NAMALWA (cell line): ENCODE measurements at places on chromosomes 11 and 22.
A peak's percentile ranks its signal among the peaks of the same experiment; 100 is the strongest.

- peak; percentile 78 for DNase-seq
Measured at GRCh38 chr22:17777005-17777716, 2.9 kb upstream of the BID start.

- DNase-seq: no peak
Measured at GRCh38 chr22:32717337-32718240, 83.9 kb upstream of the TIMP3 start.

DNA sequence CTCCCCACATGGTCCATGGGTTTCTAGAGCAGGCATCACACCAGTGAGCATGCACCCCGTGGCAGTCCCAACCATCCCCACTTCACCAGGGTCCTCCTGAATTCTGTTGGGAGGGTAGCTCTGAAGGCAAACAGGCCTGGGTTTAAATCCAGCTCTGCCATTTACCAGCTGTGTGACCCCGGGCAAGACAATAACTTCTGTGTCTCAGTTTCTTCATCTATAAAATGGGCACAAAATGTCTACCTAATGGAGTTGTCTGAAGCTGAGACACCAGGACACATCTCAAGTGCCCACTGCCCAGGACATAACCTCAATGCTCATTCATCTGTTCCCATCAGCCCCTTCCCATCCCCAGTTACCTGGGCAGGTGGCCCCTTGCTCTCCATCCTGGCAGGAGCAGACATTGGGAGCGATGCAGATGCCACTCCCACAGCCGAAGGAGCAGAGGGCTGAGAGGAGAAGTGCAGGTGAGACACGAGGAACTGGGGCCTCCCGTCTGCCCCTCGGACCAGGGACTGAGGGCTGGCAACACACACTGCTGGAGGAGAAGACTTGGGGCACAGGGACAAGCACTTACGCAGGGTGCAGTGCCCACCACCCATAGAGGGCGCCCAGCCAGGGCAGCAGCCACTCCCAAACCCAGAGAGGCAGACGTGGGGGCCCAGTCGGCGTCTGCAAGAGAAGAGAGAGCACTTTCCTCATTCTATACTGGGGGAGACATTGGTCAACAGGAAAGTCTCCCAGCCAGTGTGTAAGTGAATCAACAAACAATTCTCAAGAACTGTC lies 4.0 kb downstream of the VWCE start:
- DNase-seq: peak; percentile 35

DNA sequence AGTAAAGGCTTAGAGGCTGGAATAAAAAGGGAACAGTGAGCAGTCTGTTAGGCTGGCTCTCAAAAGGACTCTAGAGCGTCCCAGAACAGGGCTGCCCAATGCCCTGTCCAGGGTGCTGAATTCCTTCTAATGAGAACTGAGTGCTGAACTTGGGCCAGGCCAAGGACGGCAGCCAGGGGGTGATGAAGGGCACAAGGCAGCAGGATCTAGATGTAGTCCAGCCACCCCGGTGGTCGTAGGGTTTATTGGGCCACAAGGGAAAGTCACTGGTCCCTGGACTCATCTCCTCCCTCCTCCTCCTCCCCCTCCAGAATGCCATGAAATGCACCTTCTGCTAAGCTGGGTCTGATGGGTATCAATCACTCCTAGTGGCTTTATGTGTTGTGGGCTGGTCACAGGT lies 19.2 kb downstream of the NPTXR start:
- peak; percentile 82 for DNase-seq

DNA sequence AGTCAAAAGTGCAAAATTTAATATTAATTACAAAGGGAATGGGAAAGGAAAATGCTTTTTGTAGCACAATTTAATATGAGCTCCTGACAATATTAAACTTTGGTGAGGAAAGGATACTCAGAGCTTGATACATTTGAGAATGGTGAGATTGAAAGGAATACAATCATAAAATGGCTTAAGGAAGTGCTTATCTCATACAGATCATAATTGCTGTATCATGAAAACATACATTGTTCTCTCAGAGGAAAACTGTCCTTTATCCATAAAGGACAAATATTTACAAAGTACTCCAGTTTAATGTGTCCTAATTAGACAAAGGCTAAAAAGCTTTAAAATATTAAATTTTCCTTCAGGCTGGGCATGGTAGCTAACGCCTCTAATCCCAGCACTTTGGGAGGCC lies 260.4 kb downstream of the TMEM135 start:
- no peak for DNase-seq

GRCh38 chr11:131951121-131951520 lies 580.7 kb downstream of the NTM start:
- no peak for DNase-seq

GRCh38 chr11:70885281-70886231 lies 366.8 kb downstream of the SHANK2 start:
- DNase-seq: no peak

GRCh38 chr22:35506259-35506570 lies 34.4 kb upstream of the RASD2 start:
- DNase-seq: no peak

GRCh38 chr11:76690736-76691135 lies 20.2 kb upstream of the LRRC32 start:
- DNase-seq: no peak

DNA sequence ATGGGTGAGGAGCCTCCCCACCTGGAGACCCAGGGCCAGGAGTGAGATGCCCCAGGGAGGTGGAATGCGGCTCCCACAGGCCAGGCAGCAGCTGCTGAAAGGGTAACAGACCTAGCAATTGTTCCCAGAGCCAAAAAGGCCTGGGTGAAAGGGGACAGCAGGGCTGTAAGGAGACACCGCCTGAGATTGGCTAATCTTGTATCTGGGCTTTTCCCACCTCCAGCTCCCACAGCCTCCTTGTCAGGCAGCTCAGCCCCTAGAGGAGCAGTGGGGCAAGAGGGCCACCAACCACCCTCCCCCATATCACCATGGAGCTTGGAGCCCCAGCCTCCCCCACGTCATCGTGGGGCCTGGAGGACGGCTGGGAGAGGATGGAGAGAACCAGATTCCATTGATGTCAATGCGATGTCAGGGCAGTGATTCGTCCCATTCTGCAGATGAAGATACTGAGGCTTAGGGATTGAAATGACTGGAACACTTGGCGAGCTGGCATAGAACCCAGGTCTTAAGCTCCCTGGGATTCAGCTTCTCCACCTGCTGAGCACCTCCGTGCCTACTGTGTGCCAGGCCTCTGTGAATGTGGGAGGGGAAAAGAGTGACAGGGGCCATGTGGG lies 2.9 kb upstream of the MGAT3 start:
- no peak for DNase-seq

GRCh38 chr11:69837791-69838190 lies 18.6 kb upstream of the FGF3 start:
- DNase-seq: no peak

DNA sequence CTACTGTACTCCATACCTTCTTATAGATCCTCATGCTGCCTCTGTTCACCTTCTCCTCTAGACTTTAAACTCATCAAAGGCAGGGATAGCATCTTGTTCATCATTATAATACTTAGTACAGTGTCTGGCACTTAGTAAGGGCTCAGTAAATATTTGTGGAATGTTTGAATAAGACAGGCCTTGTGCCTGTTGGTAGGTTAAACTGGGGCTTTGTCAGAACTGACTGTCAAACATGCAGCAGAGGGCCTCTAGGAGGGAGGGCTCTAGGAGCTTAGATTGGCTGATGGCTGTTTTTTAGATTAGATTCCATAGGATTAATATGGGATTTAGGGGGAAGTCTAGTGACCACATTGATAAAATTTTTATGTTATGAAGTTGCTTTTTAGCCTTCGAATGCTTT lies 70.8 kb downstream of the RNF169 start:
- DNase-seq: no peak

- DNase-seq: no peak
Measured at GRCh38 chr22:49689255-49689770, 138.4 kb downstream of the BRD1 start.

DNA sequence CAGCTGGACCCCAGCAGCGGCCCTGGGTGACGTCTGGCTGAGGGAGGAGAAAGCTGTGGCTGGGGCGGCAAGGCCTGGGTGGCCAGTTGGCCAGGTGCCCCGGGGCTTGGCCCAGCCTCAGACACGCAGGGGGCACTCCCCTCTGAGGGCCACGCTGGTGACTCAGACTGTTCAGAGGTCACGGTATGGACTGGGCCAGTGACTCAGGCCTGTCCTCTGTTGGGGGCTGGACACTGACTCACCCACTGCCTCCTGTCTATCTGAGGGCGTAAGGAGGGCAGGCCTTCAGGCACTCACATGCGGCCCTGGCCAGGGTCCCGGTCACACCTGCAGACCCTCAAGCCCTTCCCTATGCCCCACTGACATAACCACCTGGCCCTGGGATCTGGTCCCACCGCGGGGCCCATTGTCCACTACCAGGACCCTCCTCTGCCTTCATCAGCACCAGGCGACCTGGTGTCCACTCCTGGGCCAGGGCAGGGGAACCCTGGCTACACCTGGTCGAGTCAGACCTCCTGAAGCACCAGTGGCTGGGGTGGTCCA lies 3.7 kb upstream of the MUC5AC start:
- no peak for DNase-seq

DNA sequence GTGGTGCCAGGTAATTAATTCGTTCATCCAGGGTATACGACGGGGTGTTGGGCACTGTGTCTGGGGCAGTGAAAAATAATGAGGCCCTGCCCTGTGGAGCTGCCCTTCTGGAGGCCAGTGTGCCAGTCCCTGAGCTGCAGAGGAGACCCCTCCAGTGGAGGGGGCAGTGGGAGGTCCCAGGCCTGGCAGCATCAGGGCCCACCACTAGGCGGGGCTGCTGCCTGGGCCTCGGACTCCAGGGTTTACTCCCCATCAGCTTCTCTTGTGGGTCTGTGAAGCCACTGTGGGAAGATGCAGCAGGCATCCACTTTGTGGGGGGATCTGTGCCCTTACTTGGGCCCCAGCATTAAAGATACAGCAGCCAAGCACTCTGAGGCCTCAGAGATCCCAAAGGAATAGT lies 17.4 kb upstream of the TMPRSS6 start:
- peak; percentile 49 for DNase-seq

DNA sequence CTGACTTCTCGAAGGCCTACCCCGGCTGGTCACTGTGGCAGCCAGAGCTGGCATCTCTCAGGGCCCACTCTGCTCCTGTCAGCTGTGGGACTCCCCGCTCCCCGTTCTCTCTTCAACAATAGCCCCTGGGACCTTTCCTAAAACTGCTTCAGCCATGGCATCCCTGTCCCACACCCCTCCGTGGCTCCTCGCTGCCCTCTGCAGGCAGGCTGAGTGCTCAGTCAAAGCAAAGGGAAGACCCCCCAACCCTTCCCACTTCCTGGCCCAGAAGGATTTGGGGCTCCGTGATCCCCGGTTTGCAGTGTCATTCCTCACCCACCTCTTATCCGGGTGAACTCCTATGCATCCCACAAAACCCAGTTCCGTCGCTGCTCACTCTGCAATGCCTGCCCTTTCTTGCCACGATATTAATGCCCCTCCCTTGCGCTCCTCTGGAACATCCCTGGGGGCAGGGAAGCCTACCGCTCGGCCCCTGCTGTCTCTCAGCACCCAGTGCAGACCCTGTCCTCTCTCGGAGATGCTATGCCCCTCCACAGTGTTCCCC lies 1.6 kb upstream of the TH start:
- peak; percentile 56 for DNase-seq

DNA sequence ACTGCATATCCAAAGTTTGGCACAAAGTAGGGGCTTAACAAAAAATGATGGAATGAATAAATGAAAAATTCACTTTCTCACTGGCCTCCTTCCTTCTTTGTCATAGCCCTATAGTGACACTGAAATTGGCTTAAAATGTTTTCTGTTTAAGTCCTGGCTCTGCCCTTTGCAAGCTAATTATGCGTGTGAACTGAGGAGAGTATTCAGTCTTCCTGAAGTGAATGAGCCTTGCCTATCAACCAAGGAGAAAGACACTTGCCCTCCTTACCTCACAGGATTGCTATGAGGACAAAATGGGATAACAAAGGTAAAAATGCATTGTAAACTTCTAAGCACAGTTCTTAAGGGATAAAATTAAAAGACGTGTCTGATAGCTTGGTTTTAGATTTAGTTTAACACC lies 729.8 kb upstream of the ANO3 start:
- no peak for DNase-seq

GRCh38 chr22:35347462-35347861 lies 33.4 kb upstream of the HMOX1 start:
- DNase-seq: no peak

- no peak for DNase-seq
Measured at GRCh38 chr11:71302534-71302909, 50.1 kb upstream of the SHANK2 start.

GRCh38 chr11:96554236-96554820 lies 164.5 kb downstream of the JRKL start:
- no peak for DNase-seq

GRCh38 chr11:8631395-8632118 lies 37.5 kb upstream of the STK33 start:
- no peak for DNase-seq

- no peak for DNase-seq
Measured at GRCh38 chr11:1659506-1659905, 29.9 kb downstream of the KRTAP5-5 start.

DNA sequence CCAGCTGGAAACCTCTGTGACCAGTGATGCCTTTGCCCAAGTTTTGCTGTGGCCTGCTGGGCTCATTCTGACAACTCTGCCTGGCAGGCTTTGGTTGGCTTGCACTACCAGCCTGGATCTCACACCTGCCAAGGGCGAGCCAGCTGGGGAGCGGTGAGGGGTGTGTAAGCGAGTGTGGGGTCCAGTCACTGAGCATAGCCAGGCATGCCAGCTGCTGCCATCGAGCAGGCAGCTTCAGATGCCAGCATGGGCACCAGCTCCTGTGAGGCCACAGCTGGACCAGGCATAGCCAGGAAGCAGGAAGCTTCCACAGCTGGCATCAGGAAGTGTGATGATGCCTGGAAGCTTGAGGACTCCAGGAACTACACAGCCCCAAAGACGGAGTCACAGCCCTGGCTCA lies 1674.6 kb downstream of the LRRC4C start:
- DNase-seq: no peak

GRCh38 chr11:134925432-134925831 lies 513.4 kb upstream of the B3GAT1 start:
- DNase-seq: no peak

- DNase-seq: no peak
Measured at GRCh38 chr22:19351604-19352003, 60.1 kb upstream of the CLTCL1 start.

DNA sequence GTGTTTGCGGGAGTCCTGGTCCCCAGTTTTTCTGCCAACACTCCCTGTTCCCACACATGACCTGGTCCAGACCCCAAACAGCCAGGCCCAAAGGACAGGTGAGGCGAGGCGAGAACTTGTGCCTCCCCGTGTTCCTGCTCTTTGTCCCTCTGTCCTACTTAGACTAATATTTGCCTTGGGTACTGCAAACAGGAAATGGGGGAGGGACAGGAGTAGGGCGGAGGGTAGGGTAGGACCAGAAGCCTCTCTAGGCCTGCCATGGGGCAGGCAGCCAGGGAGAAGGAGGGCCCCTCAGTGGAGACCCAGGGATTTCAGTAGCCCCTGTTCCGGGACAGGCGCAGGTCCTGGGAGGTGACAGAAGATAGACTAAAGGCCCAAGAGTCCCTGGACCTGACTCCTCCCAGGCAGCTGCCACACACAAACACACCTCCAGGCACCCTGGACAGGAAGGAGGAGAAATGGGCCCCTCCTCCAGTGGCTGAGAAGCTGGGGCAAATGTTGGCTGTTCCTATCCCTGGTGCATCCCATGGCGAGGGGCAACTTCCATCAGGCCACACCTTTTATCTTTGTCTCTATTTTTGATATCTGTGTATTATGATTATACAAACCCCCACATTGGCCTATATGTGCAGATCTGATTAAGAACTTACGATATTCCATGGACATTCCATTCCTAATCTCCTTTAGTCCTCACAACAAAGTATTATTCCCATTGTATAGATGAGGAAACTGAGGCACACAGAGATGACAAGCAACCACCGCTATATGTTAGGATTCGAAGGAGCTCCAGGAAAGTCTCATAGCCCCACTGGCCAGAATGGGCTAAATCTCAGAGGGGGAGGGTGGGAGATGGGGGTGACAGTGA lies 626 bp upstream of the F2 start:
- no peak for DNase-seq
